ENCODE measurements at places on chromosomes 6 and 20.

DNA sequence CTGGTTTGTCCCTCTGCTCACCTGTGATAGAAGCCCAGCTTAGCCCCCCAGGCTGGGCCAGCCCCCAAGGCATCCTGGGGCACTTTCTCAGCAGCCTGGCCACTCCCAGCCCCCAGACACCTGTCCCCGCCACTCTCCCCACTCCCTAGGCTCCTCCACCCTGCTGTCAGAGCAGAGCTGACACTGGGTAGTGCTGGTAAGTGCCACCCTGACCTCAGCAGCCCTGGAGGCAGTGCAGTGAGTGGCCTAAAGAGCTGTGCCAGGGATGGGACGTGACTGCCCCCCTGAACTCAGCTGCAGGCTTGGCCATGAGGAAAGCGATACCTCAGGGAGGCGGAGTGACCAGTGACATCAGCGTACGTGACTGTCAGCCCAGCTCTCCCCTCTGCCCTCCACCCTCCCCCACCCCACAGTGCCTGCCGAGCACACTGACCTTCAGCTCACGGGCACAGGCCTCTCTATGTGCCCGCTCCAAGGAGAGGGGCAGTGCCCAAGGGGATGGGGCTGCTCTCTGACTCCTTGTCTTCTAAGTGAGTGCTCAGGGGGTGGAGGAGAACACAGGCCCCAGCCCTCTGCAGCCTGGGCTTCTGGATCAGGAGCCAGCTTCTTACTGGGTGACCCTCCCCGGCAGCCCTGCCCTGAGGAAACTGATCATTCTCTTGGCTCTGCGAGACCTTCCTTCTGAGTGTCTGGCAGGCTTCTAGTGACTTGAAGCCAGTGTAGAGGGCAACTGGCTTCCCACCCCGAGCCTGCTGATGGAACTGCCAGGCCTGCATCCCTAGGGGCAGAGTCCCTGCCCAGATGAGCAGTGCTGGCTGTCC lies 172.7 kb downstream of the MRPL14 start:
- DNase-seq, result no peak

DNA sequence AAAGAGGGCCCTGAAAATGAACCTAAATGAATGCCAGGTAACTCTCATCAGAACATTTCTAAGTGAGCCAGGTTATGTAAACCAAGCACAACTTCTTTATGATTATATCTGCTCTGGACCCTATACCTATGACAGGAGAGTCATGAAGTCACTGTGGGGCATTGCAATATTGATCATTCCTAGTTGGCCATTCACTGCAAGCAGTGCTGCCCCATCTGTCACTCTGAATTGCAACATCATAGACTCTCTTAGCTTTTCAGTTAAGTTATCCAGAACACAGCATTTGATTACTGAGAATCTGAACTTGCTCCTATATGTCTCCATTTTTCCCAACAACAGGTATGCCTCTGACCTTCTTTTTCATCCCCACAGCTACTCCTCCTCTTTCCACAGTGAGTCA lies 3.3 kb downstream of the COL21A1 start:
- DNase-seq, result no peak

DNA sequence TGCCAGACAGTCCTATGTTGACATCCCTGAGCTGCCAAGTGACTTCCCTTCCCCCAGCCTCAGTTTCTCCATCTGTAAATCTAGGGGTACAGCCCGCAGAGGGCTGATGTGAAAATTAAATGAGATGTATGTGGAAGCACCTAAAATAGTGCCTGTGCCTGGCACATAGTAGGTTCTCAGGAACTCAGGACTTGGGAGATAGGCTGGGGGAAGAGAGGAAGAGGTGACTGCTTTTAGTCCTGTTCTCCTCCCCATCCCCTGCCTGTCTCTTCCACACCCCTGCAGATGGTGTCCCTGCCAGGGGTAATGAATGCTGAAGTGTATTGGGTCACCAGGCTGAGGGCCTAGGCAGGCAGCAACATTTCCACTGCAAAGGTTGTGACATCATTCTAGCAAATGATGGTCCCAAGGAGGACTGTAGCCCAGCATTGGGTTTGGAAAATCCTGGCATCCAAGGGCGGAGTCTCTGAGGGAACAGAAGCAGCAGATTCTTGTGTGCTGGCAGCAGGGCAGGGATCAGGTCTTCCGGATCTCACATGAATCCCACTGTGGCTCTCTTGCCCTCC lies 1.8 kb downstream of the SNPH start:
- no peak for DNase-seq

DNA sequence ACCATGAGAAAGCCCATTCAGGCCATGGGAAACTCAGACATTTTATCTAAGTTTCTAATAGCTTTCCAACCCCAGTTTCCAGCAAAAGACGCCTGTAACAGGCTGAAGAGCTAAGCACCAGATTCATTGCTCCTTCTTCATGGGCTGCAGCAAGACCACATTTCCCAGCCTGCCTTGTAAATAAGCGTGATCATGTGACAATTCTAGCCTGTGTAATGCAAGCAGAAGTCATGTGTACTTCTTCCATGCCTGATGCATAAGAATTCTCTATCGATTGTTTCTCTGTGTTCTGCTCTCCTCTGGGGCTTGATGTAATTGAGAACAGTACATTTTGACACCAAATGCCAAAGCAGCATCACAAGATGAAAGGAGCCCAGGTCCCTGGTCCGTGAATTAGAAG lies 6.8 kb downstream of the PCSK2 start:
- no peak for DNase-seq

DNA sequence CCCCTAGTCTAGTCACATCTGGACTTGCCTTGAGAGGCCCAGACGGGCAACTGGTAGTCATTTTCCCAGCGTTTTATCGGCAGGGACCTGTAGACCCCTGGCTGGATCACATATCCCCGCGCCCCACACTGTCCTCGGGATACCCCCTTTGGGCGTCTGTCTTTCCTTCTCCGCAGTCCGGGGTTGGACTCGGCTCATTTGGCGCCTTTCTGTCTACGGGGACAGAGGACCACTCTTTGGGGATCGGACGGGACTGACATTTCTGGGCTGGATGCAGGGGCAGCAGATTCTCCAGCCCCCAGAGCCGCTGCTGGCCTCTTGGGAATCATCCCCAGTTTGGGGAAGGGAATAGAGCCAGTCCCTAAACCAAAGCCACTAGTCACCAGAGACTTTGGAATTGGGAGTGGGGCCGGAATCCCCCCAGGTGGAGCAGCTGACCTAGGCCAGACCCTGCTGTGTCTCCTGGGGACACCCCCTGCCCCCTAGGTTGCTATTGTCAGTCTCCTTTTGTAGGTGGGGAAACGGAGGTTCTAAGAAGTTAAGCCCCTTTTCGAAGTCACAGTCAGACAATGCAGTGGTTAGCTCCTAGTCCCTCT lies 734 bp downstream of the FAM110A start:
- no peak for DNase-seq

GRCh38 chr6:151390276-151390850 lies 996 bp downstream of the ZBTB2 start:
- peak; percentile 96 for DNase-seq

- no peak for DNase-seq
Observed at GRCh38 chr6:13372076-13372475, 43.7 kb upstream of the TBC1D7 start.

GRCh38 chr6:35093783-35094182 lies 47.4 kb downstream of the TCP11 start:
- DNase-seq, result no peak

DNA sequence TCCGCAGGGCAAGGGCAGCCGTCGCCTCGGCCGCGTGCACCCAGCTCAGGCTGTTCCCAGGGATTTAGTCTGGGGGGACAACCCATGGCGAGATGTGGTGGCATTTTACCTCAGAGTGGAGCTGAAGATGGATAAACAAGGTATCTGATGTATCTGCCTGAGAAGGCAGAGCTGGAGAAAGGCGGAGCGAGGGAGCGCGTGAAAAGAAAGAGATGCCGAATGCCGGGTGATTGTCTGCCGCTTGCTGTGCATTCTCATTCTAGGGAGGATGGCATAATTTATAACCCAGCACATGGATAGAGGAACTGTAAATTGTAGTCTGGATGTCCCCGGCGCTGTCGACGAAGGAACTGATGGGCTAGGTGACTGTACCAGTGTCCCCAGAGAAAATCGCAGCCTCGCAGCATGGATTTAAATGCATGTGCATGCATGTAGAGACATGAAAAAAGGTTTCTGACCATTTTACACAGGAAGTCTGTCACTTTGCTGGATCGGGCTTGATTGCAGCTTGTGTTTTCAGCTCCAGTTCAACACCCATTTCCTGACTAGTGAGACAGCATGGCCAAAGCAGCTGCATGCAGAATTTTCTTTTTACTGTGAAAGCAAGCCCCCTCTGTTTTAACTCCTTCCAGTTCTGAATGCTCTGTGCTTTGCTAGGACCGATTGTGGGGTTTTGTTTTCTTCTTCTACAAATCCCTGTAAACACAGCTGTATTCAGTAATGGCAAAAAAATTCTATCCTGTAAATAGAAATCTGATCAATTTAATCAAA lies 149.7 kb downstream of the PRL start:
- DNase-seq, result no peak

DNA sequence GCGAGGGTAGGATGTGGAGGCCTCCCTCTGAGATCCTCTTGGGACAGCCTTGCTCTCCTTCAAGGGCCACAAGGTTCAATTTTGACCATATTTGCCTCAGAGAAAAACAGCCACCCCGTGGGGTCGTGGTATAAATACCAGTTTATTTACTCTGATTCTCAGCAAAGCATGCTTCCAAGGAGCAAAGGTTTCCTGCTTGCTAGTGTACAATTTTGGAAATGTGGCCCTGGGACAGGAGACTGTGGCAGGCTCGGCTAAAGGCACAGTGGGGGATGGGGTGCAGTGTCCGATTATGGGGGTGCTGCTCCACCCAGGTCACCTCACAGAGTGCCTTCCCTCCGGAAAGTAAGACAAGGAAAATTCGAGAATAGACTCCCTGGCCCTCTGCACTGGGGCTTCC lies 31.1 kb downstream of the RBM38 start:
- DNase-seq, result no peak

- DNase-seq, result no peak
Observed at GRCh38 chr6:28712982-28713381, 187.3 kb downstream of the GPX5 start.

DNA sequence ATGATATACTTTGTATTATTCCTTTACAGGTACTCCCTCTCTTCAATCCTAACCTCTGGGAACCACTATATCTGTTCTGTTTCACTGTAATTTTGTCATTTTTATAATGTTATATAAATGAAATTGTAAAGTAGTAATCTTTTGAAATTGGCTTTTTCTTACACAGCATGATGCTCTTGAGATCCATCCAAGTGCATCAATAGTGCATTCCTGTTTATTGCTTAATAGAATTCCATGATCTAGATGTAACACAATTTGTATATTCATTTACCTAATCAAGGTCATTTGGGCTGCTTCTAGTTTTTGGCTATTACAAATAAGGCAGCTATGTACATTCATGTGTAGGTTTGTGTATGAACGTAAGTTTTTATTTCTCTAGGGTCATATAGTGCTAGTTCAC lies 174.6 kb downstream of the KHDC1L start:
- no peak for DNase-seq

GRCh38 chr20:15675061-15675514 lies 898.2 kb downstream of the KIF16B start:
- DNase-seq, result no peak

GRCh38 chr20:10596710-10597121 lies 77.1 kb downstream of the JAG1 start:
- DNase-seq, result no peak

- no peak for DNase-seq
Observed at GRCh38 chr6:66238851-66239250, 531.8 kb upstream of the EYS start.

- DNase-seq, result no peak
Observed at GRCh38 chr6:109695468-109695867, 4.4 kb downstream of the FIG4 start.

DNA sequence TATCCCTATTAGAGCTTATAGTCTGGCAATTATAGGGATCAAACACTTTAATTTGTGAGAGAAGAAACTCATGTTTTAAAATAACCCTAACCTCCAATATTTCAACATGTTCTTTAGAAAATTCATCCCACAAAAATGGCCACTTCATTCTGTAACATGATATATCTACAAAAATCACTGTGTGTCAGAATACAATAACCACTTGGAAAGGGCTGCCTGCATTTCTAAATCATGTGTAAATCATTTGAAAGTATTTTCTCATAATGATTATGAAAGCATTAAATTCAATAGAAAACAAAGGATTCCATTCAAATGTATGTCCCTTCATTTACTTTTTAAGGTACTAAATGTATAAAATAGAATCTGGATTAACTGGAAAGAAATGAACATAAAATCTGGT lies 101.4 kb upstream of the NHSL1 start:
- DNase-seq, result no peak

GRCh38 chr6:168916576-168917211 lies 337.0 kb downstream of the THBS2 start:
- DNase-seq, result no peak

DNA sequence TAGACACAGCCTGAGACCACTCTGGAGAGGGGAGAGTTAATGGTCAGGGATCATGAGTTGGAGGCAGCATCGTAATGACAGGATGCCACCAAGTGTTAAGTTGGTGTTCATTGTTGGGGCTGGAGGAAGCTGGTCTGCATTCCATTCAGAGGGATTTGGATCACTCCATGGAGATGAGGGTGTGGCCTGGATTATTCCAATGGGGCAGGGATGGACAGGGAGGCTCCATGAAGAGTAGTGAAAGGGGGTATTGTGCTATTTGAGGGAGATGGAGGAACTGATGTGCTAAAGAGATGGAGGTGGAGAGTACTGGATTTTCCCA lies 1.1 kb downstream of the SAPCD1 start:
- DNase-seq, result no peak

DNA sequence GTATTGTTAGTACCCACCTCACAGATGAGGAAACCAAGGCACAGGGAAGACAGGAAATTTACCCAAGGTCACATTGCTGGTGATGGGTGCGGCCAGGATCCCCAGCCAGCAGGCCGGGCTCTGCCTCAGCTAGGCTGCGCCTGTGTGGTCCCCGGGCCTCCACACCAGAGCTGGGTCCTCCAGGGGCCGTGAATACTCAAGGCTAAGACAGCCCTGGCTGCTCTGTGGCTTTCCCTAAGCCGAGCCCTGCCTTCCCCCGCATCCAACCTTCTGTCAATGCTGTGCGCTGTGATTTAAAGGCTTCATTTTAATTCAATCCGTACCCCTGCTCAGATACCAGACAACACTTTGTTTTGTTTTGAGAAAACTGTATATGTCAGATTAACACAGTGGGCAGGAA lies 246.7 kb downstream of the TTLL2 start:
- no peak for DNase-seq

- no peak for DNase-seq
Observed at GRCh38 chr20:58497076-58497641, 18.0 kb downstream of the APCDD1L start.

- no peak for DNase-seq
Observed at GRCh38 chr6:16903470-16903869, 142.2 kb upstream of the ATXN1 start.
